Hematopoietic multipotent progenitor cell (in vitro differentiated cells): ENCODE measurements at places on chromosomes 16 and 17.

GRCh38 chr17:73278465-73279453 lies 17.1 kb upstream of the CPSF4L start:
- DNase-seq = no peak

- no peak for DNase-seq
Observed at GRCh38 chr16:60170196-60170595, 1436.1 kb upstream of the GOT2 start.

DNA sequence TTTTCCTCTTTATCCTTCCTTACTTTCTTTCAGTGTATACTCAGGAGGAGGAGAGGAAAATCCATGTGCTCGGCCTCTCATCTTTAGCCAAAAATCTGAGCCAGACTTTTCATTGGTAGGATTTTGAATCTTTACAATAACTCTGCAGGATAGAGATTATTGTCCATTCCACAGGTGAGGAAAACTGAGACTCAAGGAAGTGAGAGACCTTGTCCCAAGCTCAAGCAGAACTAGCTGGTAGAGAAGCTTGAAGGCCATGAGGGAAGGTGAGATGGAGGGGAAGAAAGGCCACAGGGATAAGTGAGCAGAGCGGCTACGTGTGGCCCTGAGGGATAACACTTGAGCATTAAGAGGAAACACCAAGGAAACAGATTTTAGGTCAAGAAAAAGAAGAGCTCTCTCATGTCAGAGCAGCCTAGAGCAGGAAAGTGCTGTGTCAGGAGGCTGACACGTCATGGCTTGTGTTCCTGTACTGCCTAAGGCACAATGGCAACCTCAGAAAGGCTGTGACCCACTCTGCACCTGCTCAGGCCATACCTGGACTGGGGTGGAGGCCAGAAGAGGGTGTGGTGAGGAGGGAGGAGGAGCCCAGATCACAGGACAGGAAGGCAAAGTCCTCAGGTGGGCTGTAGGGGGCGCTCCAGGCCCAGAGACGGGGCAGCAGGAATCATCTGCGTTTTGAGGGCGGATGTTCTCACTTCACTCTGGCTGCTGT lies 11.9 kb downstream of the MT4 start:
- peak; percentile 79 for DNase-seq

DNA sequence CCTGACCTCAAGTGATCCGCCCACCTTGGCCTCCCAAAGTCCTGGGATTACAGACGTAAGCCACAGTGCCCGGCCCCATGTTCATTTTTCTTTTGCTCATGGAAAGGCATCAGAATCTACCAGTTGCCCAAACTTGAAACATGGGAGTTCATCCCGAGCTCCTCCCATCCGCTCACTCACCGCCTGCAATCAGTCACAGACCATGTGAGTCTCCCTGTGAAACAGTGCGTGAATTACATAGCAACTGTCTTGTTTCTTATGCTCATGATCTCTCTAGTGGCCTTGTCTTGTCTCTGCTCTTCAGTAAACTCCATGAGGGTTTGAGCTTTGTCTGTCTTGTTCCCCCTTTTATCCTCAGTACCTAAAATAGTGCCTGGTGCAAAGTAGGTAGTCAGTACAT lies 52.1 kb upstream of the TNRC6A start:
- DNase-seq = no peak

DNA sequence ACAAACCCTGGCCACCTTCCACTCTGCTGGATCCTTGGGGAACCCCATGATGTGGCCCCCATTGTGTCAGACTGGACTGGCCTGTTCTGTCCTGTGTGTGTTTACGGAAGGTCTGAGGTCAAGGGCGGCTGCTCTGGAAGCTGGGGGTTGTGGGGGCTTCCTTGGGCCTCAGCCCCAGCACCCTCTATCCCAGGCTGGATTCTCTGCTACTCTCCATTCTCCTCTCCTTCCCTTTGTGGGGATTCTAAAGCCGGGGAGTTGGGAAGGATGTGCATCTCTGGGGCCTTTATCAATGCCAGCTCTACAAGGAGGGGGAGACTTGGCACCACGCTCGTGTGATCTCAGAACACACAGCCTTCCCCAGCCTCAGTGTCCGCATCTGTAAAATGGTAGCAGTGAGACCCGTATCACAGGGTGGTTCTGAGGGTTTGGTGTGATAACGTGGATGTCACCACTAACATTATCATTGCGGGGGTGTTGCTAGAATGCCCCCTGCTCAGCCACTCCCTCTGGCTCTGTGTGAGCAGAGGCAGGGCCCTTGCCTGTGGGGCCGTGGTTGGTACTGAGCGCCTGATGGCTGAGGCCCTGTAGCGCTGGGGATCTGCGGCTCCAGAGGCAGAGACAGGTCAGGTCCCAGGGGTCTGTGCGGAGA lies 18.1 kb downstream of the ADGRG1 start:
- no peak for DNase-seq
